ENCODE measurements at places on chromosomes 5 and 9.

GRCh38 chr5:5159282-5160103 is 19.4 kb downstream of the ADAMTS16 start:
- DNase-seq: no peak

DNA sequence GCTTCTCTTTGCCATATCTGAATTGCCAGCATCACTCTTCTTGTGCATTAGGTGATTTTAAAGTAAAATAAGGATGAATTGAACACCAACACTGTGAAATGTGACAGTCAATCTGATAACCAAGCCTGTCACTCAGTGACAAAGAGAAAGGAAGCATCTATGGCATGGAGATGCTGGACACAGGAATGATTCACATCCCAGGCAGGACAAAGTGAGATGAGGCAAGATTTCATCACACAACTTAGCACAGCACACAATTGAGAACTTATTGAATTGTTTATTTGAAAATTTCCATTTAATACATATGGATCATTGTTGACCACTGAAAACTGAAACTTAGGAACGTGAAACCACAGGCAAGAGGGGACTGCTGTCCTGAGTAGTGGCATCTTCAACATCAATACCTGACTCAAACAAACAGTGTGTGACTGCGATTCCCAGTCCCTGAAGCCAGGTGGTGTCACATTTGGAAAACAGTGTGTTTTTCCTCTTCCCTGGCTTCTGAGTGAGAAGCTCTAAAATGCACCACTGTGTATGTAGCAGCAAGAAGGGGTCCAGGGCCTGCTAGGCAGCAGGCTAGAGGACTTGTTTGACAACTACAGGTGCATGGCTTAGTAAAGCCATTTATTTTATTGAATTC is 10.7 kb downstream of the GAPT start:
- no peak for DNase-seq

GRCh38 chr5:77172713-77173328 is 37.7 kb upstream of the PDE8B start:
- DNase-seq: no peak

- no peak for DNase-seq
Measured at GRCh38 chr5:78560000-78560855, 88.3 kb downstream of the LHFPL2 start.

DNA sequence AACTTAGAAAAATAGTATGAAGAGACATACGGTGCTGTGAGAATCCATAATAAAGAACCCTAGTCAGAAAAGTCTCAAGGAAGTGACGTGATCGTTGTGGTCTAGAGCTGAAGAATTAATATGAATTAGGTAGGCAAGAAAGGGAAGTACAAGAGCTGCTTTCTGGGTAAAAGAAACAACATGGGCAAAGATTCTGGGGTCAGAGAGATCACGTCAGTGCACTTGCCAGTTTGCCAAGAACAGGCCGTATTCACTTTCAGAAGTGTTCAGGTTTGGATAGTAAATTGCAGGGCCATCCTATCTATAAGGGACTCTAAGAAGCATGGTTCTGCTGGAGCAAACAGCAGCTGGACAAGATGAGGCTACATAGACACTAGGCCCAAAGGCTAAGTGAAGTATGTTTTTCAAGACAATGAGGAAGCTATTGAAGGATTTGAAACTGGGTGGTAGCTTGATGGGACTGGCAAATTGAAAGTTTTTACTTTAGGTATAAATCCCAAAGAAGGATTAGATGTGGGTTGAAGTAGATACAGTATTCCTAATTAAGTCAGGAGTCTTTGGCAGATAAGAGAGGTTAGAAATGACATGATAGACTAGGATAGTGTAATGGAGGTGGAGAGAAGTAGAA is 4.8 kb upstream of the CHD1 start:
- no peak for DNase-seq

DNA sequence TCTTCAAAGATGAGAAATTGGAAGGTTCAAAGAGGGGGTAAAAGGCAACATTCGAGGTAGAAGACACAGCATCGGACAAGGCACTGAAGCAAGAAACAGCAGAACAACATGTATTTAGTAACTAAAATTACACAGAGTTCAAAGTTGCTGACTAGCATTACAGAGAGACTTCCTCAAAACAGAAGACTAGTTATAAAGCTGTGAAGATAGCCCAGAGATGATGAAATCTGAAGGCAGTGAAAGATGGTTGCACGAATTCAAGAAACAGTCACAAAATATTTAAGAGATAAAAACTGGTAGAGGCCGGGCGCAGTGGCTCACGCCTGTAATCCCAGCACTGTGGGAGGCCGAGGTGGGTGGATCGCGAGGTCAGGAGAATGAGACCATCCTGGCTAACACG is 16.3 kb downstream of the MAPKAP1 start:
- DNase-seq: no peak

- no peak for DNase-seq
Measured at GRCh38 chr5:115297031-115297430, 577 bp upstream of the CCDC112 start.

GRCh38 chr5:101806410-101806809 is 489.7 kb downstream of the SLCO4C1 start:
- no peak for DNase-seq

DNA sequence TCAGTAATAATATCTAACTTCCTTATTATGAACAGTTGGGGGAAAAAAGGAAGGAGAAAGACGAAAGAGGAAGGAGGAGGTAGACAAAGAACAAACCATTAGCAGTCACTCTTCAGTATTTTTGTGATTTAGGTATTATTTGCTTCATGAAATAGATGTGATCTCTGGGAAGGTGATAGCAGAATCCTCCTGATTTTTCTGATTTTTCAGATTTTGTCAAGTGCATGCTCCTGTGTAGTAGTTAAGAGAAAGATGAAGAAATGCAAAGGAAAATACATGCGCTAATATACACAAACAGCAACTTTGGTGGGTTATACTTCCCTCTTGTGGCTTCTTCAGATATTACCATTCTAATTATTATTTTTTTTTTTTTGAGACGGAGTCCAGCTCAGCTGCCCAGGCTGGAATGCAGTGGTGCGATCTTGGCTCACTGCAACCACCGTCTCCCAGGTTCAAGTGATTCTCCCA is 31.6 kb downstream of the LMNB1 start:
- no peak for DNase-seq

DNA sequence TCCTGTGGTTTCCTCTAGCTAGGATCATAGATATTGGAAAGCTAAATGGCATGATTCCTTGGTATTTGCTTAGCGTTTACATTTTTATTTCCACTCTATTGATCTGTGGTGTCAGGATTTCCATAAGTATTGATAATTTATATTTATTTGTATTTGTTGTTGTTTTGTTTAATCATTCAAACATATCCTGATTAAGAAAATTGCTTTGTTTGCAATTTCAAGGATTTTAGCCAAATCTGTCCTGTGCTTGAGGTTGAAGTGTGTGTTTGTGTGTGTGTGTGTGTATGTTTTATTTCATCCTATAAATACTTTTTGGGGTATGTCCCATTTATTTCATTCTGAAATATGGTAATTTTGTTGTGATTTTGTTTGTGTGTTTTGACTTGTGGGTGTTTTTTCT is 1884.1 kb upstream of the CDH6 start:
- DNase-seq: no peak

GRCh38 chr5:33850100-33850594 is 41.6 kb downstream of the ADAMTS12 start:
- DNase-seq: no peak

DNA sequence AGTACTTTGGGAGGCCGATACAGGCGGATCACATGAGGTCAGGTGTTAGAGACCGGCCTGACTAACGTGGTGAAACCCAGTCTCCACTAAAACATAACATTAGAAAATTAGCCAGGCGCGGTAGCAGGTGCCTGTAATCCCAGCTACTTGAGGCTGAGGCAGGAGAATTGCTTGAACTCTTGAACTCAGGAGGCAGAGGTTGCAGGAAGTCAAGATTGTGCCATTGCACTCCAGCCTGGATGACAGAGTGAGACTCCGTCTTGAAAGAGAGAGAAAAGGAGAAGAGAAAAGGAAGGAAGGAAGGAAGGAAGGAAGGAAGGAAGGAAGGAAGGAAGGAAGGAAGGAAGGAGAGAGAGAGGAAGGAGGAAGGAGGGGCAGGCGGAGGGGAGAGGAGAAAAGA is 45.1 kb downstream of the MYO10 start:
- DNase-seq: no peak

DNA sequence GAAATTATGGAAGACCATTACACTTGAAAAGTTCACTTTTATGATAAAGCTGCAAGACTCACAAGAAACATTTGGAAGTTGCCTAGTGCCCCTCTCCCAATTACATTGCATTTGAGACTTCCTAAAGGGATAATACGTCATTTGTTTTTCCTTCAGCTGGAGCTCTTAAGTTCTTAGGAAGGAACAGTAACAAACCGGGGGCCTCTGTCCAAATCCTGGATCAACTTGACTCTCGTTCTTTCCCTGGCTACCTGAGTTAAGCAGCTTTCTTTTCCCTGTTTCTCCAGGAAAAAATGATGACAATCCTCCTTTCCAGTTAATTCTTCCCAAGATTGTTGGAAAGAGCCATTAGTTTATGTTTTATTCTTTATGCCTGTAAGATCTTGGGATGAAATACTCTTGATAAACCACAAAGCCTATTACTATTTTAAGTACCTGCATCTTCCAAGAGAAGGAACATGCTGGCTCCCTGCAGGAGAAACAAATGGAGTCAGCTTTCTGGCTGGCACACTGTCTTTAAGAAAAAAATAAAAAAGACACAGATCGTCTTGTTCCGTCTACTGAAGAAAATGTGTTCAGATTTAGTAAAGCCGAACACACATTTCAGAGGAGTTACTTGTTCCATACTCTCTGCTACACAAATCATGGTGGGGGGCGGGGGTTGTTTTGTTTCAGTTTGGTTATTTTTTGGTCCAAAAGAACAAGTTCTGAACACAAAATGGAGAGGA is 297.9 kb downstream of the EFNA5 start:
- no peak for DNase-seq

DNA sequence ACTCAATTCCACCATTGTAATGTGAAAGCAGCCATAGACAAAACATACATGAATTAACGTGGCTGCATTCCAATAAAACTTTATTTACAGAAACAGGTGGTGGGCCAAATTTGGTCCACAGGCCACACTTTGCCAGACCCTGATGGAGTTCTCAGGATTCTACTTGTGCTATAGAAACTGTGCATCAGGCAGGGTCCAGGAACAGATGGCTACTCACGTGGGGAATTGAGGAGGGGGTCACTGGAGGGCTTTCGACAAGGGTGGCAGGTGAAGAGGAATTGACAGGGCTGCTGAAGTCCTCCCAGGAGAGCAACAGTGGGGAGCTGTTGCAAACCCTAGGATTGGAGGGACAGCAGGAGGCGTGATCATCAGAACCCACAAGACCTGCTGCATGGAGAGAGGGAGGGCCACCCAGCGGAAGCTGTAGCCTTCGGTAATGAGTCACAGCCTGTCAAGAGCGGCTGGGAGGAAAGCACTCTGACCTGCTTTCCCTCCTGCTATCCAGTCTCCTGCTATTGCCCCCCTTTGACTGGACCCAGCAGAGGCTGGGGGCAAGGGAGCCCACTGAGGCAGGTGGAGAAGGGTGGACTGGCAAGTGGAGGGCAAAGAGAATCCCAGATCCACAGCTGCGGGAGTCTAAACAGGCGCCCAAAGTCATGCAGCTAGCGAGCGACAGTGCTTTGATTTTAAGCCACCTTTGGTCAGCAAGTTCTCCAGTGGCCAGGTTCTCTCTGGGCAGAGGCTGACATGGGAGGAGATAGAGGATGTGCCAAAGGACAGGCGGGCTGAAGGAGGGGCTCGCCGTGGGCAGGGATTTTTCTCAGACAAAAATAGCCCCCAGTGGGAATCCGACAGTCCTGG is 138.3 kb upstream of the SMIM23 start:
- DNase-seq: no peak
